Stimulated activated CD4-positive, alpha-beta T cell treated with anti-CD3 and anti-CD28 coated beads, Interleukin-1b, Interleukin-23, amount 100 ng/mL, for 24 hours (primary cell): ENCODE measurements at places on chromosomes 7 and 10.

- DNase-seq = no peak
Measured at GRCh38 chr7:125256446-125256845, 326.8 kb upstream of the POT1 start.

GRCh38 chr7:139249179-139249810, 18.3 kb downstream of the UBN2 start:
- DNase-seq = no peak

GRCh38 chr10:1156616-1156886, 100.4 kb downstream of the WDR37 start:
- DNase-seq = no peak

GRCh38 chr10:121379013-121379412, 219.2 kb downstream of the FGFR2 start:
- DNase-seq = no peak

- no peak for DNase-seq
Measured at GRCh38 chr7:40881405-40881926, 746.7 kb downstream of the SUGCT start.

- no peak for DNase-seq
Measured at GRCh38 chr10:4186849-4187540, 402.0 kb upstream of the KLF6 start.

- DNase-seq = no peak
Measured at GRCh38 chr7:14899030-14899429, 3.5 kb downstream of the DGKB start.

GRCh38 chr7:116834815-116835504, 27.4 kb upstream of the CAPZA2 start:
- no peak for DNase-seq

GRCh38 chr10:103472005-103472404, 7.0 kb downstream of the CALHM3 start:
- DNase-seq = no peak

- no peak for DNase-seq
Measured at GRCh38 chr7:106659166-106659962, 1.6 kb downstream of the CCDC71L start.

DNA sequence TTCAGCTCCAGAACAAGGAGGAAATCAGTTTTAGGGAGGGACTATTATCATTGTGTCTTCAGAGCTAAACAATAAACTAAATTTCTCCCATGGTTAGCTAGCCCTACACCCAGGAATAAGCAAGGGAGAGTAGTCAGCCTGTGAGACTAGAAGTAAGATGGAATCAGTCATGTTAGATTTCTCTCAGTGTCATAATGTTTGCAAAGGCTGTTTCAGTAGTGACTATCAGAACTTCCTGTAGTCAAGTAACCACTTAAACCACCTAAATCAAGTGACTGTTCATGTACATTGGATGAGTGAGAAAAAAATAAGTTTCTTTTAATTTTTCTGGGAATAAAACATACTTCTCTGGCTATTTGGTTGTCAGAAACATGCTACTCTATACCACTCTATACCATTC, 121.6 kb downstream of the KCND2 start:
- no peak for DNase-seq

GRCh38 chr10:132626761-132627665, 89.4 kb downstream of the INPP5A start:
- no peak for DNase-seq

- no peak for DNase-seq
Measured at GRCh38 chr10:95987685-95988426, 55.5 kb upstream of the CCNJ start.

DNA sequence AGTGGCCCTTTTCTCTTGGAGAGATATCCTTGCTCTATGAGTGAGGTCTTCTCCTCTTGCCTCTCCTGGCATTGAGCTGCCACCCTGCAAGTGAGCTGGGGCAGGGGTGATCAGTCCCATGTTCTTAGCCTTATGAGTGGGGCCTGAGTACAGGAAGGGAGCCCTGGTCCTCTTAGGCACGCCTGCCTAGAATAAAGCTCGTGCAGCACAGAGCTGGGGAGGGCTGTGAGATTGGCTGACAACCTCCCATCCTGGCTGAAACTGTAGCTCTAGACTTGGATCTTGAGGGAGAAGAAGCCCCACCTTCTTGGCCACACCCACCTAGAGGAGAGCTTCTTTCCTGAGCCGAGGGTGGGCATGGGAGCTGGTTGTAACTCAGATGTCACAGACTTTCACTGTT, 305.0 kb upstream of the ZNF32 start:
- DNase-seq = no peak

GRCh38 chr10:61000769-61001730, 57.1 kb upstream of the RHOBTB1 start:
- no peak for DNase-seq

GRCh38 chr7:124722292-124722691, 43.3 kb downstream of the GPR37 start:
- DNase-seq = no peak

DNA sequence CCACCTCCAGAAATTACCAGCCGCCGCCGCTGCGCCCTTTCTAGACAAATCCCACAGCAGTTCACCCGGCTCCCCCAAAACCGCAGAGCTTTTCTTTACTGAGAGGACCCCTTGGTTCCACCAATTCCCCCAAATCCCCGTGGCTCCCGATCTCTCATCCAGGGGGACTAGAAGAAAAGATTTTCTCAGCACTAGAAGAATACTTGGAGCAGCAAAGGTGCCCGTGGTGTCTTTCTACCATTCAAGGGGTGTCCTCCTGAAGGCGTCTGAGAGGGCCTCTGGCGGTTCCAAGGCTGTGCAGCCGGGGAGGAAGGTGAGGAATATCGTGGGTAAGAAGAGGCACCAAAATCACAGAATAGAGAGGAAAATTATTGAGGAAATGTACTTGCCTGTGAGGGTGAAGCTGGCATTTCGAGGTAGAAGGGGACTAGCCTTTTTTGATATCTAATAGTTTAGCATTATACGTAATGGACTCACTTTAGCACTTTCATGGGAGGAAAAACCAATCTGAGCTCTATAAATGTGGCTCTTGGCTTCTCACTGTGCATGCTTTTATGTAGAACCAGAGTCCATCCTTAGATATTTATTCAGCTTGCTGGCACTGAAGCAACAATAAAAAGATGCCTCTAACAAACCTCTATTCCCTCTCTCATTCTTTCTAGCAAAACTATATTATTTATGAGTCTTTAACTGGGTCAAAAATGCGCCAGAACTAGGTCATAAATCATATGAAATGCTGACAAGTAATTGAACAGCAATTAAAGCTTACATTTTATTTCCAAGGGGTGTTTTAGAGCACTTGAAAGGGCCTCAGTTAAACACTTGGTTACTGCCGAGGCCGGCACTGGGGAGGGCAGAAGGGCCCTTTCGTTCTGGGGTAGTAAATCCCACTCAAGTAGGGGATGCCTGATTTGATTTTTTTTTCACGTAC, 13.8 kb upstream of the HOXA2 start:
- DNase-seq = no peak

GRCh38 chr10:4519658-4520402, 306.2 kb upstream of the AKR1E2 start:
- DNase-seq = no peak

GRCh38 chr10:33395201-33395600, 60.7 kb upstream of the NRP1 start:
- DNase-seq = no peak

GRCh38 chr7:111014079-111014478, 76.8 kb upstream of the LRRN3 start:
- no peak for DNase-seq

- DNase-seq = peak; percentile 7
Measured at GRCh38 chr7:4683043-4683883, 1.2 kb downstream of the FOXK1 start.

DNA sequence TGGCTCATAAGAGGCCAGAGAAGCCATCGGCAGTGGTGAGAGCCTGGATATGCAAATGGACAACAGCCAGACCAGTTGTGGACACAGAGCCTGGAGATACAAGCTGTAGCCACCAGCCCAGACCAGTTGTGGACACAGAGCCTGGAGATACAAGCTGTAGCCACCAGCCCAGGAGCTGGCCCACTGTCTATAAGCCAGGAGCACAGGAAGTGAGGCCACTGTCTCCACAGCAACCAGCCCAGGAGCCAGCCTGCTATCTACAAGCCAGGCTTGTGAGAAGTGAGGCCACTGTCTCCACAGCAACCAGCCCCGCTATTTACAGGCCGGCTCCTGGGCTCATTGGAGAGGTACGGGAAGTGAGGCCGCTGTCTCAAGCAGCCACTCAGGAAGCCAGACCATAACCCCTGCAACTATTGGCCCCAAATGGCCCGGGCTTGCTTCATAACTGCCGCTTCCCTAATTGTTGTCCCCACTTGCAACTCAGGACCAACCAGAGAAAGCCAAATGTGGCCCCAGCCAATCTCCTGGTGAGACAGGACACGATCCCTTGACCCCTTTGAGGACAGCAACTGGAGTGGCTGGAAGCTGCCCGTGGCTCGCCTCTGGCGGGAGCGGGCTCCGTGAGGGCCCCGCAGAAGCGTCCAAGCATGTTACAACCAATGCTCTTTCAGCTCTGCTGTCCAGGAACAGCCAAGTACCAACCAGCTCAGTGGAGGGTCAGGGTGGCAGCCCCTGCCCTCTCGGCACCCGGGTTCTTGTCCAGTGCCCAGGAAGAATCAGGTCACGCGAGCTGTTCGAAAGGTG, 44.1 kb upstream of the CNPY1 start:
- DNase-seq = no peak

DNA sequence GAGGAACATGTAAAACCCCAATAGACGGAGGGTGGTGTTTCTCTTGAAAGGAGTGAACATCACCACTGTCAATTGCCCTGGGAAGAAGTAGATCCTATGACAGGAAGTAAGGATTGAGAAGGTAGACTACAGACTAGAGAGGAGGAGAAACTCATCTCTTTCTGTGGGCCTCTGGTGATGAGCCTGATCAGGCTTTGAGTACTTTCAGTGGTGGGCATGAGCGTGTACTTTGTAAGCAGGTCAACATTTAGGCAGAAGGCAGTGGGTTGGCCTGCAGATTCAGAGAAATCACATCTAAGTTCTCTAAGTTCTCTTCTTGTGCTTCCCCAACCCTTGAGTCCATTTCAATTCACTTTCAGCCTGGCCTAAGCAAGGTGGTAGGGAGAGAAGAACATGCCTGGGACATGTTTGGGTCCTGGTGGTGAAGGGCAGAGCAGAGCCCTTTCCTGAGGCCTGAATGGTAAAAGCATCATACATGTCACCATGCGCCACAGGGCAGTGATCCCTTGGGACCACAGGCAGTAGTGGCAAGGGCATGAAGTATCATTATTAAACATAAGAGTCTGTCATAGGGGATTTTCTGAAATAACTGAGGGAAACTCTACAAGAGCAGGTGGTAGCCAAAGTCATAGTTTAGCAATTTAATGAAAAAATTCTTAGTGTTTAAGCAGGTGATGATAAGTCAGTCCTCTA, 56.4 kb upstream of the ANKRD1 start:
- no peak for DNase-seq

GRCh38 chr7:107846324-107846723, 43.3 kb upstream of the SLC26A3 start:
- no peak for DNase-seq

GRCh38 chr10:58951746-58952145, 224.7 kb upstream of the PHYHIPL start:
- DNase-seq = no peak

- DNase-seq = no peak
Measured at GRCh38 chr7:77428777-77429231, 12.7 kb upstream of the GSAP start.

GRCh38 chr10:6507311-6507710, 72.8 kb downstream of the PRKCQ start:
- DNase-seq = no peak
